WERI-Rb-1 (cell line): ENCODE measurements at places on chromosomes 5 and 9.

GRCh38 chr9:31839273-31839672 is 545.2 kb upstream of the ACO1 start:
- DNase-seq: no peak

DNA sequence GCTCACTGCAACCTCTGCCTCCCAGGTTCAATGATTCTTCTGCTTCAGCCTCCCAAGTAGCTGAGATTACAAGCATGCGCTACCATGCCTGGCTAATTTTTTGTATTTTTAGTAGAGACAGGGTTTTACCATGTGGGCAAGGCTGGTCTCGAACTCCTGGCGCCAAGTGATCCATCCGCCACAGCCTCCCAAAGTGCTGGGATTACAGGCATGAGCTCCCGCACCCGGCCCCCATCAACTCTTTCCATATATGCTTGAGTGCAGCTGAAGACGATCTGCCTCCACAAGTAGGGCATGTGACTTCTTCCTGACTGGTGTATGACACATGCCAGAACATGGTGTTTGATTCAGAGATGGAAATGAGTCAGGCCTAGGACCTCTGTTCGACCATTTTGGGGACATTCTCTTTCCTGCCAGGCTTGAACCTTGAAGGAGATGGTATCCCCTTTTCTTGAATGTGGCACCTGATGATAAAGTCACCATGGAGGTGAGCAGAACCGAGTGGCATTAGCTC is 7.5 kb upstream of the CNOT6 start:
- no peak for DNase-seq

- DNase-seq: no peak
These were observed 16.8 kb upstream of the ATP6V1G1 start for GRCh38 chr9:114570742-114571141.

GRCh38 chr5:143182106-143182505 is 221.4 kb downstream of the NR3C1 start:
- no peak for DNase-seq

GRCh38 chr9:26326563-26326962 is 566.0 kb downstream of the CAAP1 start:
- DNase-seq: peak; percentile 23

- peak; percentile 16 for DNase-seq
These were observed 15.1 kb downstream of the IFNA1 start for GRCh38 chr9:21455320-21455719.

DNA sequence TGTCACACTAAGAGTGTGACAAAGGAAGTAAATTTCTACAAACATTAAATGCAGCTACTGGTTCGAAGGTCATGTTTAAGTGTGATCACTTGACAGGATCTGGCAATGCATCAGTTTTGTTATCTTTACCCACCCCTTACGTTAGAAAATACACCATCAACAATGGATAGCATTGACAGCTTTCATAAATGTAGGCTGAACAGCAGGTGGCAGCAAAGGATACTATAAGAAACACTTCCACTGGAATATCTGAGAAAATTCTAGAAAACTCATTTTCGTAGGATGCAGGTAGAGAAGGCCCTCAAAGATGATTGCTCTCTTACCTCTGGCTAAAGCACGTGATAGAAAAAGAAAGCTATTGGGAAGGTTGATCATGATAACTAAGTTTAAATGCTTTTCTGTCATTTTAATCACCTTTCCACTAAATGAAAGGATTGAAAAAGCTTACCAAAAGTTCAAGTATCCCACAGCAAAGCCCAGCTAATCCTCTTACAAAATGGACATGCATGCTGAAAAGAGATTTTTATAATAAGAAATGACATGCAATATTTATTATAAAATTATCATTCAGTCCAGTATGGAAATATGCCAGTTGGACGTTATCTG is 292.5 kb downstream of the PARP8 start:
- peak; percentile 17 for DNase-seq

- no peak for DNase-seq
These were observed 46.6 kb downstream of the RAB3C start for GRCh38 chr5:58629271-58630159.

DNA sequence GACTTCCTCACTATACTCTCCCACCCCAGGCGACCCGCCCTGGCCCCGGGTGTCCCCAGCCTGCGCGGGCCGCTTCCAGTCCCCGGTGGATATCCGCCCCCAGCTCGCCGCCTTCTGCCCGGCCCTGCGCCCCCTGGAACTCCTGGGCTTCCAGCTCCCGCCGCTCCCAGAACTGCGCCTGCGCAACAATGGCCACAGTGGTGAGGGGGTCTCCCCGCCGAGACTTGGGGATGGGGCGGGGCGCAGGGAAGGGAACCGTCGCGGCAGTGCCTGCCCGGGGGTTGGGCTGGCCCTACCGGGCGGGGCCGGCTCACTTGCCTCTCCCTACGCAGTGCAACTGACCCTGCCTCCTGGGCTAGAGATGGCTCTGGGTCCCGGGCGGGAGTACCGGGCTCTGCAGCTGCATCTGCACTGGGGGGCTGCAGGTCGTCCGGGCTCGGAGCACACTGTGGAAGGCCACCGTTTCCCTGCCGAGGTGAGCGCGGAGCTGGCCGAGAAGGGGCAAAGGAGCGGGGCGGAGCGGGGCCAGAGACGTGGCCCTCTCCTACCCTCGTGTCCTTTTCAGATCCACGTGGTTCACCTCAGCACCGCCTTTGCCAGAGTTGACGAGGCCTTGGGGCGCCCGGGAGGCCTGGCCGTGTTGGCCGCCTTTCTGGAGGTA is 2.1 kb downstream of the CA9 start:
- no peak for DNase-seq

DNA sequence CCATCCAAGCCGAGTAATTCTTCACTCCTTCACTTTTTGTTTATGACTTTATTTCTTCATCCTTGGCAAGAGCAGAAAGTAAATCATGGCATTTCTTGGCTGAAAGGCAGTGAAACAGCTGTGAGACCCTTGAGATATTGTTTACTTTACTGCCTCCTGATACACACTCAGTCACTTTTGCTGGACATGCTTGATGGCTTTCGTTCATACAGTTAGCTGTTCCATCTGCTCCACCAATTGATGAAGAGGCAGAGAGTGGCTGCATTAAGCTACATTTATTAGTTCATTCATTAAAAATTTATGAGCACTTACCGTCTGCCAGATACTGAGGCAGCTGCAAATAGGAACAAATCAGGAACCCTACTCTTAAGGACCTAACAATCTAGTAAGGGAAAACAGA is 184.4 kb upstream of the OR13F1 start:
- no peak for DNase-seq

- DNase-seq: no peak
These were observed 31.3 kb downstream of the LHX6 start for GRCh38 chr9:122197426-122197825.

GRCh38 chr9:79946712-79947111 is 374.9 kb downstream of the TLE4 start:
- no peak for DNase-seq

DNA sequence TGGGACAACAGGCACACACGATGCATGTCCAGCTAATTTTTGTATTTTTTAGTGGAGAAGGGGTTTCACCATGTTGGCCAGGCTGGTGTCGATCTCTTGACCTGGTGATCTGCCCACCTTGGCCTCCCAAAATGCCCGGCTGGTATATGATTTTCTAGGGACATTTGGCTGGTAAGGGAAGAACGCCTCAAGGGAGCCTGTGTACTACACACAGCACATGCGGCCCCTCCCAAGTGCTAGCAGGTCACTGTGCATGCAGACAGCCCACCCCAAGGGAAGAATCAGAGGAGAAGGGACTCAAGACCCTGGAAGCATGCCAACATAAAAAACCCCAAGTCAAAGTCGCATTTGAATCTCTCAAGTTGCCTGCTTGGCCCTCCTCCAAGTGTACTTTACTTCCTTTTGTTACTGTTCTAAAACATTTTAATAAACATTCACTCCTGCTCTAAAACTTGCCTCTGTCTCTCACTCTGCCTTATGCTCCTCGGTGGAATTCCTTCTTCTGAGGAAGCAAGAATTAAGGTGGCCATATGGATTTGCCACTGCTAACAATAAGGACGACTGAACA is 24.3 kb upstream of the OTULINL start:
- no peak for DNase-seq

GRCh38 chr9:18826248-18826647 is 206.8 kb downstream of the SAXO1 start:
- peak; percentile 12 for DNase-seq

GRCh38 chr9:71743217-71743705 is 25.1 kb downstream of the CEMIP2 start:
- no peak for DNase-seq

GRCh38 chr9:35827486-35827885 is 1.0 kb downstream of the FAM221B start:
- no peak for DNase-seq

DNA sequence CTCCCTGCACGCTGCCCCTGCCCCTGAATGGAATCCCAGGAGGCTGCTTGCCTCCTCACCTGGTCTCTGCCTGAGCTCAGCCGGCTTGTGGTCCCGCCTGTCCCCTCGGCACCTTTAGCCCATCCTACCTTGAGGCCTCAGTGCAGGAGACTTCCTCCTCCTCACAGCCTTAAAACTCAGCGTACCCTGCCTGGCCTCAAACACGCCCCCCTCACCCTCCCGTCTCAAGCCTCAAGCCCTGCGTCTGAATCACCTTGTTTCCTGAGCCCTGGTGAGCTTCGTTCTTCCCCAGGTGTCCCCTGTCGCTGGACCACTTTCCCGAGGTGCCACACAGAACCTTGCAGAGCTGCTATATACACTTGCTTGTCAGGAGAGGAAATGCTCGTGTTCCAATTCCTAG is 110.2 kb upstream of the SPIN1 start:
- DNase-seq: no peak

DNA sequence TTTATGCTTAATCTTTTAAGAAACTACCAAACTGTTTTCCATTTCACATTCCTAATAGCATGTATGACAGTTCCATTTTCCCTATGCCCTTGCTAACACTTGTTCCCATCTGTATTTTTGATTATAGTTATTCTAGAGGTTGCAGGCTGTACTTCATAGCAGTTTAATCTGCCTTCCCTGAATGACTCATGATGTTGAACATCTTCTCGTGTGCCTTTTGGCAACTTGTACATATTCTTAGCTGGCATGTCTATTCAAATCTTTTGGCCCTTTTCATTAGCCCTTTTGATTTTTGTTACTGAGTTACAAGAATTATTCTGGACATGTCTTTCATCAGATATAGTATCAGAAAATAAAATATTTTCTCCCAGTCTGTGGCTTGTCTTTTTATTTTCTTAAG is 320.3 kb downstream of the DIRAS2 start:
- no peak for DNase-seq

DNA sequence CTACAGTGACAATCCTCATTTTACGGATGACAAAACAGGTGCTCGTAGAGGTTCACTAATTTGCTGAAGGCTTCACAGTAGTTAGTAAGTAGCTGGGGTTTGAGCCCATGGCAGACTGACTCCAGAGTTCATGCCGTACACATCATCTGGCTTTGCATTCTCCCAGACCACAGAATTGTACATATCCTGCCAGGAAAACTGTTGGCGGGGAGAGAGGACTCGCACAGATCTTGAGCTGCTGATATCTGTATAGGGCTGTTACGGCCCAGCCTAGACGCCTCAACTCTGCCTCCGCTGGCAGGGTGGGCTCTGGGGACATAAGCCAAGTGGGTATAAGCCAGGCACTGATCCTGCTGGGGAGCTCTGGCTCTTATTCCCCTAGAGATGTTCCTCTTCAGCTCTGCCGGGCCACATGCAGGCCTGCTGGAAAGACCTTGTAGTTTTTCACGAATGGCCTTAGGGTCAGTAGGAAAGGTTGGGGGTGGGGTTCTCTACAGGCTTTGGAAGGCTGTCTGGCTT is 16.3 kb downstream of the LARP1 start:
- DNase-seq: no peak

- no peak for DNase-seq
These were observed 98.9 kb downstream of the MAP1B start for GRCh38 chr5:72206160-72206559.

DNA sequence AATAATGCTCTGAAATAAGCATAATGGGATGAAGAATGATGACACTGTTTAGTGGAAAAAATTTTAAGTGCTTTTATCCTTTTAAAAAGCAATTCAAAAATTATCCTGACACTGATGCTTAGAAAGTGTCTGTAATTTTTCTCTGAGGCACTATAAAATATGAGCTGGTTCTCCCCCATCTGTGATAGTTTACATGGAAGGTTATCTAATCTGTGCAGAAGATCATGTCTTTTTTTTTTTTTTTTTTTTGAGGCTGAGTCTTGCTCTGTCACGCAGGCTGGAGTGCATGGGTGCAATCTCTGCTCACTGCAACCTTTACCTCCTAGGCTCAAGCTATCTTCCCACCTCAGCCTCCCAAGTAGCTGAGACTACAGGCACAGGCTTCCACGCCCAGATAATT is 15.2 kb upstream of the TAF11L2 start:
- DNase-seq: no peak

- DNase-seq: peak; percentile 76
These were observed 642.3 kb downstream of the DMRTA1 start for GRCh38 chr9:23088932-23089364.

- no peak for DNase-seq
These were observed 520 bp upstream of the DHFR start for GRCh38 chr5:80655231-80655774.

- no peak for DNase-seq
These were observed 79.7 kb upstream of the ZNF366 start for GRCh38 chr5:72586788-72587530.

- DNase-seq: no peak
These were observed 1941.6 kb upstream of the C9orf72 start for GRCh38 chr9:29514862-29515261.

DNA sequence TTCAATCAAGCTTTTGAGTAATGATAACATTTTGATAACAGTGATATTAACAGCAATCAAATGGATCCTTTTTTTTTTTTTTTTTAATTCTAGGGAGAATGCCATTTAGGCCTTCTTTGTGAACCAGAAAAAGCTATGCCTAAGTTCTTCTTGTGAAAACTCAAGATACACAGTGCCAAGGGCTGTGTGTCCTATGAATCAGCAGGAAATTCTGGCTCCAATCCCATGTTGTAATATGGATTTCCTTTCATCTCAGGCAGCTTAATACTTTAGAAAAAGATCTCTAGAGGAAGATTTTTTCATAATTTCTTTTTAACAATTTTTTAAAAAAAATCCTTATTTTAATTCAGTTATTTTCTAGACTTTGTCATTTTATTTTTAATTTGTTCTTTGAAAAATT is 96.1 kb downstream of the NUDT12 start:
- no peak for DNase-seq

DNA sequence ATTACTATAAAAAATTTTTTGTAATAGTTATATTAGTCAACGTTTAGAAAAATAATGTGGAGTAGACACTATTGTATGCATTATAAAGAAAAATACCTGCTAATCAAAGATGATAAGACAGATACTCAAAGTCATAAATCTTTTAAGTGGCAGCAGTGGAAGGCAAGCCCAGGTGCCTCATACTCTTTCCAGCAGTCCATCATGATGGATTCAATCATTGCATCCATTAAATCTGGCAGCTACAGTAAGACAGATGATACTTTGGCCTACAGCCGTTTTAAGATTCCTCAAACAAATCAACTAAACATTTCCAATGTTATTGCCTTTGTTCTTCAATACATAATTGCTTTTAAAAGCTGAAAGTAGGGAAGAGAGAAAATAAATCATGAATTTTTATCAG is 1392.9 kb upstream of the NUDT12 start:
- DNase-seq: no peak

DNA sequence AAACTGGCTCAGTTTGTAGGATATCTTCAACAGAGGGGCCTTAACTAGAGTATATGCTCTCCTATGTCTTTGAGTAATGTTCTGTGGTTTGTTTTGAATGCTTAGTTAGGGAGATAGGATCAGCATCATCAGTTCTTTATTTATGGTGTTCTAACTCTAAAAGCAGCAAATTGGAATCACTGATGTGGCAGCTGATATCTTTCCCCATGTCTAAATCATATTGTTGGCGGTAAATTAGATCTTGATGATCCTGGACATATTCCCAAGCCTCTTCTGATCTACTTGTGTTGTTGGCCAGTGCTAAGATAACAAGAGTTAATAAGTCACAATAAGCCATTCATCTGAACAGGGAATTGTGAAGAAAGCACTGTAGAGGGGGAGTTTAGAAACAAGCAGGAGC is 332.4 kb upstream of the DAB2 start:
- no peak for DNase-seq
